ENCODE measurements at places on chromosomes 4 and X. TPM values are rescaled to one million over a fixed set of nuclear protein-coding genes. Genes with fewer than 3 reads are reported as not detected.
A peak's percentile ranks its signal among the peaks of the same experiment; 100 is the strongest.

- no peak for DNase-seq
Observed at GRCh38 chr4:169802873-169803272, 45.1 kb upstream of the HPF1 start.

- DNase-seq = no peak
Observed at GRCh38 chr4:10872833-10873517, 188.4 kb upstream of the CLNK start.

GRCh38 chr4:80431203-80431965 lies 95.9 kb downstream of the CFAP299 start:
- no peak for DNase-seq

Gene ADGRL3
- total RNA-seq = 9.3 TPM

GRCh38 chr4:174423257-174423944 lies 98.9 kb downstream of the HPGD start:
- peak; percentile 55 for DNase-seq

DNA sequence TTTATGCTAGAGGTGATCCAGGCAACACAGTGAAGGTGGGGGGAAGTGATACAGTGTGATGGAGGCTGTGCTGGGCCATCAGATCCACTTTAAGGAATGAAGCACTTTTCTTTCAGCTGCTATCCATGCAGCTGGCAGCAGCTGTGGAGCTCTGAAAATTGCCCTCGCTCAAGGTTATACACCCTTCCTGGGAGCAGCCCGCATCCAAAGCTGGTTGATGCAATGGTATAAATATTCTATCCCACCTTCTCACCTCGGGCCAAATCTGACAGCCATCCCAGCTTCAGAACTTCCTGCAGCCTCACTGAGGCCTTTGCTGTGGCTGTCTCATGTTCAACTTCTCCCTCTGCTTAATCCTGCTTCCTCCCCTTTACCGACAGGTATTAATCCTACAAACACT lies 18.6 kb downstream of the CXCL13 start:
- no peak for DNase-seq

DNA sequence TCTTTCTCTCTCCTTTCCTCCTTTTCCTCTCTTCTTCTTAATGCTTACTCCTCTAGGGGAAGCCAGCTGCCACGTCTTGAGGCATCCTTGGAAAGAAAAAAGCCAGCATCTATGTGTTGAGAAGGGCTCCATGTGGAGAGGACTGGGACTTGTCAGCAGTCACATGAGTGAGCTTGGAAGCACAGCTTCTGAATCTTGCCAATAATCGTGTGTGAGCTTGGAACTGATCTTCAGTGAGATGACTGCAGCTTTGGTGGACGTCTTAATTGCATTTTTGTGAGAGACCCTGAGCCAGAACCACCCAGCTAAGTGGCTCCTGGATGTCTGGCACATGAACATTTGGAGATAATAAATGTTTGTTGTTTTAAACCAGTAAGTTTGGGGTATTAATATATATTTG lies 371.7 kb downstream of the SLITRK2 start:
- DNase-seq = no peak

- DNase-seq = no peak
Observed at GRCh38 chr4:125432078-125432477, 117.3 kb downstream of the FAT4 start.

Gene H2BW2
- total RNA-seq = not detected

Gene BEND2
- not detected for total RNA-seq

GRCh38 chr4:186900232-186900900 lies 176.7 kb upstream of the FAT1 start:
- DNase-seq = no peak

- peak; percentile 82 for DNase-seq
Observed at GRCh38 chr4:23930750-23931488, 41.1 kb upstream of the PPARGC1A start.

- no peak for DNase-seq
Observed at GRCh38 chr4:118867311-118868067, 21.2 kb upstream of the SYNPO2 start.

Gene ZDHHC9
- 78.3 TPM for total RNA-seq

DNA sequence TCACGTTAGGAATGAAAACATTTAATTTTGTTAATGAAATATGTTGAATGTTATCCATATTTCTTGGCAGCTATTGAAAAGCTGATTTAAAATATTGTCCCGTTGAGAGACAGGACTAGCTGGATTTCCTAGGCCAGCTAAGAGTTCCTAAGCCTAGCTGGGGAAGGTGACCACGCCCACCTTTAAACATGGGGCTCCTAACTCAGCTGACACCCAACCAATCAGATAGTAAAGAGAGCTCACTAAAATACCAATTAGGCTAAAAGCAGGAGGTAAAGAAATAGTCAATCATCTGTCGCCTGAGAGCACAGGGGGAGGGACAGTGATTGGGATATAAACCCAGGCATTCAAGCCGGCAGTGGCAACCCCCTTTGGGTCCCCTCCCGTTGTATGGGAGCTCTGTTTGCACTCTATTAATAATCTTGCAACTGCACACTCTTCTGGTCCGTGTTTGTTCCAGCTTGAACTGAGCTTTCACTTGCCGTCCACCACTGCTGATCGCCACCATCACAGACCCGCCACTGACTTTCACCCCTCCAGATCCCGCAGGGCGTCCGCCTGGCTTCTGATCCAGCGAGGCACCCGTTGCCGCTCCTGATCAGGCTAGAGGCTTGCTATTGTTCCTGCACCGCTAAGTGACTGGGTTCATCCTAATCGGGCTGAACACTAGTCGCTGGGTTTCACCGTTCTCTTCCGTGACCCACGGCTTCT lies 308.9 kb downstream of the GLUD2 start:
- no peak for DNase-seq

DNA sequence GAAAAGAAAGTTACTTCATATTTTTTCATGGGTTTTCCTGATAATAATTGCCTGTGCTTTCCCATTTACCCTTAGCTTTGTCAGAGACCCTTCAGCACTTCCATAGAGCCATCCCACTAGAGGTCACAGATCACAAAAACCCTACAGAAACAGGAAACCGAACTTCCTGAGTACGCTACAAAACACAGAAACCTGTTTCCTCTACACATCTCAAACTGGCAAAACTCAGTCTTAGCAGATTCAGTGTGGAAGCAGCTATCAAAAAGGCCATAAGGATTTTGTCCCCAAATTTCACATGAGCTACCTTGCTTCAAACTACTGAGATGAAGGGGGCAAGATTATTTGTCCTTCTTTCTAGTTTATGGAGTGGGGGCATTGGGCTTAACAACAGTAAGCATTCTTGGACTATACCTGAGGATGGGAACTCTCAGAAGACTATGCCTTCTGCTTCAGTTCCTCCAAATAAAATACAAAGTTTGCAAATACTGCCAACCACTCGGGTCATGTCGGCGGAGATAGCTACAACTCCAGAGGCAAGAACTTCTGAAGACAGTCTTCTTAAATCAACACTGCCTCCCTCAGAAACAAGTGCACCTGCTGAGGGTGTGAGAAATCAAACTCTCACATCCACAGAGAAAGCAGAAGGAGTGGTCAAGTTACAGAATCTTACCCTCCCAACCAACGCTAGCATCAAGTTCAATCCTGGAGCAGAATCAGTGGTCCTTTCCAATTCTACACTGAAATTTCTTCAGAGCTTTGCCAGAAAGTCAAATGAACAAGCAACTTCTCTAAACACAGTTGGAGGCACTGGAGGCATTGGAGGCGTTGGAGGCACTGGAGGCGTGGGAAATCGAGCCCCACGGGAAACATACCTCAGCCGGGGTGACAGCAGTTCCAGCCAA lies at the start of gene MMRN1:
MMRN1 (plus strand) TSS at position 206 of the 902 bp plus-strand sequence; CDS start at position 324, 118 bp downstream.
- no peak for DNase-seq

- DNase-seq = no peak
Observed at GRCh38 chr4:6473264-6474052, 1.0 kb upstream of the PPP2R2C start.

DNA sequence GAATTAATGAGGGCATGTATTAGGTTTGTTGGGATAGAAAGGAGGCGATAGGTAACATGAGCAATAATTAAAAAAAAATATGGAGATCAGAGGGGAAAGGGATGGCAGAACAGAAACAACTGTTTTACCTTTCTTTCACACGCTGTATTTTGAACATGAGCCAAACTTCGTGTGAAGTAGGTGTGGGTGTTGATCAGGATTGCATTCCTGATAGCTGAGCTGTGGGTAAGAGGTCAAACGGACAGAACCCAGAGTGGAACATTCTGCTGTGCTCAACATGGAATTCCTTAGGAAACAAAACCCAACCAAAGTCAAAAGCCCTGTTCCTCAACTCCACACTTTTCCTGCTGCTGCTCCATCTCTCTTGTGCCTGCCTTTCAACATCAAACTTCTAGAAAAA lies 162.5 kb upstream of the CASK start:
- DNase-seq = no peak
